ENCODE measurements at places on chromosomes 2 and 18. TPM values are rescaled to one million over a fixed set of nuclear protein-coding genes. Genes with fewer than 3 reads are reported as not detected.

- no peak for DNase-seq
These were observed 135.0 kb downstream of the IKZF2 start for GRCh38 chr2:213016166-213016983.

GRCh38 chr2:110773401-110773921, 41.1 kb downstream of the ACOXL start:
- no peak for DNase-seq

DNA sequence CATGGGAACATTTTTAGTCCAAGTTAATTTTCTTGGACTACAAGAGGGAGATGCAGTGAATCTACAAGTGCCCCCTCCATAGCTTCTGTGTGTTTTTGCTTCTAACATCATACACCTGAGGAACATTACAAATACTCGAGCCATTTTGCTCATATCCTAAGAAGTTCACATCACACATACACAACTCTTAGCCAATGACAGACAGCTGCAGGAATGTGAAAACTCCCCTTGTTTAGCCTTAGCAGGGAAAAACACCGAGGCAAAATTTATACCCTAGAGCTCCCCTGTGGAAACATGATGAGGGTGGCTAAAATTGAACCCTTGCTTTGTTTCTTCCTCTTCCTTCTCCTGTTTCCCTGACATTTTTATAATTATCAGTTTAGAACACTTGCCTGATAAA, 928.3 kb upstream of the NRXN1 start:
- no peak for DNase-seq

DNA sequence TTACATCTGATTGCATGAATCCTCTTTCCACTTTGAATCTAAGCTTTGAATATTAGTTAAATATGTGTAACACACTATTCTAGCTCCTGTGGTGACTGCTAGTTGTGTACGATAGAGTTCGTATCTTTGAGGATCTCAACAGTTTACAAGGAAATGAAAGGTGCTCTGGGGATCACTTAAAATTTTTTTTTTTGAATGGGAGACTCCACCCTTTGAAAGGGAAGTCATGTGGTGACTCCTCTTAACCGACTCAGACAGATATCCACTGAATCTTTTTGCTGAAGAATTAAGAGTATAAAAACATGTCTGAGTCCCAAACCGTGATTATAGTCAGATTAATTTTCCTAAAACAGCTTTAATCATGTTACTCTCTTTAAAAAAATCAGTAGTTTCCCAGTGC, 4.0 kb downstream of the CLIP4 start:
- DNase-seq = no peak

DNA sequence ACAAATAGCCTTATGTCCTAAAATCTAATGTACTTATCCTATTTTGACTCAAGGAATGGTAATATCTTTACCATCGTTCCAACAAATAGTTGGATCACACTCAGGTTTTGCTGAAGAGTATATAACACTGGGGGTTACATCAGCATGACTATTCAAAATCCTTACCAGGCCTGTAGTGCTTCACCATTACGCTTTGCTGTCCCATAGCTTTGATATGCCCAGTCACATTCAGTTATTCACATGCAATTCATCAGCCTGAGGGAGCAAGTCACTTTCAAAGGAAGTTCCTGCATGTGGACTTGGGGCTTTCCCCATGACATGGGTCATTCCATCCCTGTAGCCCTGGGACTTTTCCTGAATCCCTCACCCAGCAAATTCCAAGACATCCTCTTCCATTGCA, 39.6 kb downstream of the FTCDNL1 start:
- DNase-seq = no peak

DNA sequence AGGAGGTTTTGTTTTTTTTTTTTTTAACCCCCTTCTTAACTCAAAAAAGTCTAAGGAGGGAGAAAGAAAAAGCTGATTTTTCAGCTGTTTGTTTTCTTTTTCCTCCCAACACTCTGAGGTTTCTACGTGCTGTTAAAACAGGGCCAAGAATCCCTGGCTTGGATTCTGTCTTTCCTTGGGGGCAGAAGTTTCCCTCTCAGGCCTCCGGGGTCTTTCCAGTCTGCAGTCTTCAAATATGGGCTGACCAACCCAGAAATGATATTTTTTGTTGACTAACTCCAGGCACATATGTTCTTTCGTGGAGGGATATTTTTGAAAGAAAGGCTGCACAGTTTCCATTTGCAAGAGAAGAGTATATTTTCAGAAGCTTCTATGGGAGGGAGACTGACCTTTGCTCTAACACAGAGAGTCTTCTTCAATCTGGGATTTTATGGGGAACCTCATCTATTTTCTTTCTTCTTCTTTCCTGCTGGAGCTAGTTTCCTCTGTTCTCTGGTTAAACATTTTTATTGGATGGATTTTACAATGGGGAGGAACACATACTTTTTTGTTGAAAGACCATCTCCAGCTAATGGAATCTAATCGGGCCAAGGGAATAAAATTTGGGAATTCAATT, 93.3 kb upstream of the SPRED2 start:
- DNase-seq = no peak

GRCh38 chr2:75846683-75847190, 136.0 kb upstream of the GCFC2 start:
- no peak for DNase-seq

DNA sequence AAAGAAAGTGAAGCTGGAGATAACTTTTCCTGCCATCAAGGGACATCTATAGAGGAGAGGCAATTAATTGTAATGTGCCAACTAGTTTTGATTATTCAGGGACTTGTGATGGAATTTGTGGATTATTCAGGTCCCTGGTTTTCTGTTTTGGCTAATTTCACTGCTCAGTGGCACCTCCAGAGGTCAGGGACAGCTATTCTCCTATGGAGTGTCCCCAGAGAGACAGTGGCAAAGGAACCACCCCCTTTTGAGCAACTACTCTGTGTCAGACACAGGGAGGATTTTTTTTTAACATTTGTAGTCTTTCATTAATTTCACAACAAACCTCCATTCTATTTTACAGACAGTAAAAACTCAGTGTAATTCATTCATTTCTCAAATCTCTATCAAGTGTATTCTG, 206.0 kb upstream of the SPRED2 start:
- no peak for DNase-seq

- no peak for DNase-seq
These were observed 82.0 kb upstream of the OTX1 start for GRCh38 chr2:62968668-62969067.

DNA sequence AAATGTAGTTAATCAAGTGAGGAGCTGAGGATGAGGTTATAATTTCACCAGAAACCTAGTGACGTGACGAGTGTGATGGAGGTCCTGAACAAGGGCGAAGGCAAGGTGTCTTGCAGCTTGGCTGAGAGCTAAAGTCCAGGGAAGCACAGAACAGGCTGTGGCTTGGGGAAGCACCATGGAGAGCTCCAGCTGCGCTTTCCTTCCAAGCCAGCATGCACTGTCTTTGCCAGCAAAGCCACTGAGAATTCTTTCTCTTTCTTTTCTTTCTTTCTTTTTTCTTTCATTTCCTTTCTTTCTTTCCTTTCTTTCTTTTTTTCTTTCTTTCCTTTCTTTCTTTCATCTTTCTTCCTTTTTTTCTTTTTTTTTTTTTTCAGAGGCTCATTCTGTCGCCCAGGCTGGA, 239.3 kb downstream of the FBXO15 start:
- no peak for DNase-seq

GRCh38 chr2:232325324-232326273, 53.0 kb upstream of the ALPP start:
- DNase-seq = peak; percentile 17

DNA sequence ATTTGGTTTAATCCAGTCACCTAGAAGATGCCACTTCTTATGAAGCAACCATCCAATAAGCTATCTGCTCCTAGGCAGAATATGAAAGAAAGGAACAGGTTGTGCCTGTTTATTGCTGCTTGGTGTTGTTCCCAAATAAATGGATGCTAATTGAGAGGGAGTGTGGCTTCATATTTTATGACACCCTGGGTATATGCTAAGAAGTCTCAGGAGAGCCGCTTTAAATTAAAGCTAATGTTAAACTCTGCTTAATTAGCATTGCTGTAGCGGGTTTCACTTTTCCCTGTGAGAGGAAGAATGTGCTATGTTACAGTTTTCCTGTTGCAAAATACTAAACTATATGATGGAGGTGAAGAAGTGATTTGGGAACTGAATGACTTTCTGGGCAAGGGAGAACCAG, 48.7 kb upstream of the TANK start:
- DNase-seq = no peak

- no peak for DNase-seq
These were observed 5.2 kb downstream of the KLHL29 start for GRCh38 chr2:23390152-23390551.

- DNase-seq = no peak
These were observed 88.3 kb downstream of the KCNS3 start for GRCh38 chr2:17966798-17967197.

DNA sequence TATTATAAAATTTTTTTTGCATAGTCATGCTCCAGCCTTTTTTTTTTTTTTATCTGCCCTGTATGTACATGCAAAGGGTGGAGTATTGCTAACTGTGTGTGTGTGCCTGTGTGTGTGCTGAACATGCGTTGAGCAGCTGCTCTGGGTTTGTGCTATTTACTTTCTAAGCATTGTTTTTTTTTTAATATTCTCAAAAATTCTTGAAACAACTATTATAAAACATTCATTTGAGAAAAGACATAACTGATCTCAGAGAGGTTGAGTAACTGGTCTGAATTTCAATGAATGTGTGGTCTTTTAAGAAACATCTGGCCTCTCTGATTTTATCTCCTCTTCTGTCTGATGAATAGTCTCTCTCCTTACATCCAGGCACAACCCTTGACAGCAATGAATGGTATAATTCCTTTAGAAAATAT, 366.0 kb upstream of the SLC14A2 start:
- DNase-seq = no peak

DNA sequence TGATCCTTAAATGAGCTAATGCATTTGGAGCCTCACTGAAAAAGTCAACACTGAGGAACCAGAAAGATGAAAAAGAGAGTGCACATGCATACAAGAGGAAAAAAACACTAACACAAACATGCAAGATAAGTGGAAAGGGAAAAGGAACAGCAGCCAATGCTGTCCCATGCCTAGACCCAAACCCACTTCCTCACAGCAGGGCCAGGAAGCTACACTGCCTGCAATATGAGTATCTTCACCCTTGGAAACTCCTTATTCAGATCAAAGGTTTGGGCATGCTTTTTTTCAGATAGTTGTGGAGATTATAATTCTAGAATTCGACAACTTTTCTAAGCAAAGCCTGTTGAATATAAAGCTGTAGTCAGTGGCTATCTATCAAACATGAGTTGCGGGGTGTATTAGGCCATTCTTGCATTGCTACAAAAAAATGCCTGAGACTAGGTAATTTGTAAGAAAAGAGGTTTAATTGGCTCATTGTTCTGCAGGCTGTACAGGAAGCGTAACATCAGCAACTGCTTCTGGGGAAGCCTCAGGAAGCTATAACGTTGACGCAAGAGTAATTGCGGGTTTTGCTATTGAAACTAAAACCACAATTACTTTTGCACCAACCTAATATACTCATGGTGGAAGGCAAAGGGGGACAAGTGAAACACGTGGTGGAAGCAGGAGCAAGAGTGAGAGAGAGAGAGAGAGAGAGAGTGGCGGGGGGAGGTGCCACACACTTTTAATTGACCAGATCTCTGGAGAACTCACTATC, 138.2 kb downstream of the MBD2 start:
- DNase-seq = no peak

GRCh38 chr2:174340400-174341292, 5.9 kb downstream of the SP9 start:
- DNase-seq = no peak

- DNase-seq = no peak
These were observed 52.9 kb downstream of the RAB10 start for GRCh38 chr2:26086779-26087178.

- no peak for DNase-seq
These were observed 424.1 kb upstream of the POU3F3 start for GRCh38 chr2:104429639-104430358.

GRCh38 chr2:126359494-126359893, 296.5 kb upstream of the GYPC start:
- no peak for DNase-seq

- DNase-seq = no peak
These were observed 297.1 kb downstream of the TMX3 start for GRCh38 chr18:68417826-68418225.

- DNase-seq = peak; percentile 45
These were observed 167.9 kb upstream of the NXPH2 start for GRCh38 chr2:138948070-138948539.

DNA sequence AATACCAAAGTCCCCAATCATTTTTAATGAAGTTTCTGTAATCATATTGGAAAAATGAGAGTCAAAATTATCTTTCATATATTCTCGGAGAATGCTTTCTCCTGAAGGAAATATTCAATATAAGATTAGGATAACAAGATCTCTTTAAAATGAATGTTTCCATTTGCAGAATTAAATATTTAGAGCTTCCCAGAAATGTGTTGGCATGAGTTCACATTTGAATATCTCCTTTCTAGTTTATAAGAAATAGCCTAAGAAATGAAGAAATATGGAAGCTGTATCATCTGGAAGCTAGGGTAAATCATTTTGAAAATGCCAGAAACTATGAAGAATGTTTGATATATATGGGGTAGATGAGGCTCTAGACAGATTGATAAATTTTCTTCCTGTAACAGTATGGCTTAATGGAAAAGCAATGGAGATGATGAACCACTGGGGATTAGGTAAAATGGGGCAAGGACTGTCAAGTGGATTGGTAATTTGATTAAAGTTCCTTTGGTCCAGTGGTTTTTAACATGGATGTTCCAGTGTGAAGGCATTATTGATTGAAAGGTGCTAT, 184.6 kb upstream of the ZNF804A start:
- no peak for DNase-seq

DNA sequence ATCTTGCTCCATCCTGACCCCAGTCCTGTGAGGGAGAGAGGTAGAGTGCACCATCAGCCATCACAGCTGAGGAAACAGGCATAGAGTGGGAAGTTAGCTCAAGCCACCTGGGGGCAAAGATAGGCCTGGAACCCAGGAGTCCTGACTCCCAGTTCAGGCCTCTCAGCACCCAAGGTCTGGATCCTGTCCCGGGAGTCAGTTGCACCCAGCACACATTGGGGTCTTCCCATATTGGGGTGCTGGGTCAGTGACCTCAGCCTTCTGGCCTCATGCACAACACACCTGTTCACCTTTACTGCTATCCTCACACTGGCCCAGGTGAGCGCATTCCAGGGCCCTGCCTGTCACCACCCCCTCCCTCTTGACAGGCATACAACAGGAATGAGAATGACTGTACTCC, 24.7 kb downstream of the ST8SIA5 start:
- DNase-seq = no peak

The ALK gene
- not detected for total RNA-seq

The RRM2 gene
- 220 TPM for total RNA-seq

The AQP12B gene
- total RNA-seq = not detected

The ITM2C gene
- 8.4 TPM for total RNA-seq

The ATG9A gene
- 62.2 TPM for total RNA-seq

The CDH19 gene
- not detected for total RNA-seq

The DYNAP gene
- not detected for total RNA-seq

The ADD2 gene
- not detected for total RNA-seq

The MDH1B gene
- not detected for total RNA-seq
